NCI-H2171 treated with DMSO at 0.1 percent for 48 hours (cell line): ENCODE measurements at places on chromosomes 2 and 18.

- DNase-seq: no peak
These were observed 91.3 kb downstream of the ANTXR1 start for GRCh38 chr2:69104261-69104660.

- no peak for DNase-seq
These were observed 2.6 kb upstream of the UBE2F start for GRCh38 chr2:237964194-237964577.

GRCh38 chr2:230023313-230023712 lies 45.4 kb downstream of the SLC16A14 start:
- no peak for DNase-seq

- no peak for DNase-seq
These were observed 13.6 kb downstream of the SPEG start for GRCh38 chr2:219448099-219448775.

GRCh38 chr2:59899692-59900091 lies 653.8 kb downstream of the BCL11A start:
- DNase-seq: no peak

DNA sequence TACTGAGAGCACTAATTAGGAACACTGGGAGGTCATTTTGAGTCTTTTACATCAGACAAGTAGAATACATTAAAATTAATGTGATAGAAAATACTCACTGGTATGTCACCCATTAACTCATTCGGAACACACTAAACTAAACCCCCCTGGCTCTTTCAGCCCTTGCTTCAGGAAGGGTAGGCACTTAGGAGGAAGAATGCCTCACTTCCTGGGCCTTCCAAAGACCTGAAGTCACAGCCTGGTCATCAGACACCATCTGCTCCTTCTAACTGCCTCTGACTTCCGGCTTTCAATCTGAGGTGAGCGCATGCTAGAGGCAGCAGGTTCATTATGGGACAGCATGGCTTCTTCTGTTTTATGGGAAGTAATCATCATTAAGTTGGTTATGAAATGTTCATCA lies 451.4 kb downstream of the PID1 start:
- no peak for DNase-seq

DNA sequence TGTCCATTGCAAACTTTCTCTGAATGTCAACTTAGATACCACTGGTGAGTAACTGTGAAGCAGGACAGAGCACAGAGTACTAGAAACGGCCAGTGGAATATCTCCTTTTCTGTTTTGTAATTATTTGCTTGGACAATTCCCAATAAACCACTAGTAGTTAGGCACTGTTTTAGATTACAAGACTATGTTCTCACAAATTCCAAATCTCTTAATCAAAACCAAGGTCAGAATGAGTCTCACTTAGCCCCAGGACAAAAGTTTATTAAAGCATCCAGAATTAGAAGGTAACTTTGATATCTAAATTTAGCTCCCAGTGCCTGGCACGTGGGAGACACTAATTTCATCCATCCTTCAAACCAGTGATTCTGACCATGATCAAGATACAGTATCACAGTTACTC lies 89.0 kb downstream of the ZNF521 start:
- no peak for DNase-seq

- no peak for DNase-seq
These were observed 9.4 kb downstream of the COA5 start for GRCh38 chr2:98598781-98599428.

- DNase-seq: no peak
These were observed 59.5 kb upstream of the LYPD1 start for GRCh38 chr2:132729522-132729921.

DNA sequence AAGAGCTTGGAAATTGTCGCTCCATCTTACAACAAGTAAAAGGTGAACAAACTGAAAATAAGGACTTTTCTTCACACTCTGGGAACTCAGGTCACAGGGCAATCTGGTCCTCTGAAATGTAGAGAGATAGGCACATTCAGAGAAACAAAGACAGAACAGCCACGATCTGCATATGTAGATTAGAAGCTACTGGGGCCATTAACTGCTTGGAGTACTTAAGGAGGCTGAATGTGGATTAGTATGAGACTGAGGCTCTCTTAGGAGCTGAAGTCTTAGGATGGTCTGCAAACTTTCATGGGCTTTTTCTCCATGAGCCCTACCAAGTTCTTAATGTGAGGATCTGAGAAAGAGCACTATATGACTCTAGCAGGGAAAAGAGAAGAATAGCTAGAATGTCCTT lies 265.3 kb upstream of the NXPH2 start:
- no peak for DNase-seq

DNA sequence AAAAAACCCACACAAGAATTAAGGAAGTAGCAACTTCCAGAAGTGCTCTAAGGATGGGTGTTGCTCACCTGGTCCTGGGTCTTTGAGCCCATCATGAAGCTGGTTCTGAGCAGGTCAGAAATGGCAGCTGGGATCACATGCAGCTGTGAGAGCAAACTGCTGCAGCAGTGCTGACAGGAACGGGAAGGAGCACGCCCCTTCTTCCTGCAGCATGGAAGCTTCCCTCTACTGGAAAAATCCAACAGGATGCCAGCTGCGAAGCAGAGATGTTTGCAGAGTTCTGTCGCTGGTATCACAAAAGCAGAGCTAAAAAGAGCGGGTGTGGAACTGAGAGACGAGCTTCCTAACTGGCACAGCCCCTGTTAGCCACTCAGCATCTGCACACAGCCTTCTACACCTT lies 33.7 kb downstream of the EIF4E2 start:
- no peak for DNase-seq

- no peak for DNase-seq
These were observed 403.3 kb downstream of the SUCLG1 start for GRCh38 chr2:84055816-84056215.

GRCh38 chr2:150487537-150488429 lies at the start of gene RND3:
Gene RND3 (minus strand): TSS chr2:150487667. CDS start chr2:150487417, 250 bp downstream.
- DNase-seq: peak; percentile 99

DNA sequence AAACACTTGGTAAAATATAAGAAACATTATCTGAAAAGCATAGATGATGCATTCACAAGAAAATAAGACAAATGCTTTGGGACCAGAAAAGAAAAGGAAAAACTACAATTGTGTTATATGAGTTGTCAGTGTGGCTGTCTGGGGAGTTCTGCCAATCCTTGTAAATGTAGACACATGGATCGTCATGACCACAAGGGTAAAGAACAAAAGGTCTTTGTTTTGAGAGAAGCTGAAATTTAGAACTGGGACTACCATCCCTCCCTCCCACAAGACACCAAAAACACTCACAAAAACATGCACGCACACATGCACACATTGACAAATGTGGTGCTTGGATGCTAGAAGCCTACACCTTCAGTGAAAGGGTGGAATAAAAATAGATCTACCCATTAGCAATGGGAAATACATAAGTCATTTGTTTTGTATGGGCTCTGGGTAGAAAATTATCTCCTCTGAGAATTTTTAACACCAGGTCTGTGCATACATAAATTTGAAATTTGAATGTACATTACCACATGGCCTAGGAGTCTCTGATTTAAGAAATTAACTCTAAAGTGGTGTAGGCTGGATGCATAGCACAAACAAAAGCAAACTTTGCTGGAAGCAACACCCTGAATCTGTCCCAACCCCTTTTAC lies 266.2 kb upstream of the SLC39A10 start:
- no peak for DNase-seq

GRCh38 chr2:222756951-222757650 lies 85.6 kb downstream of the MOGAT1 start:
- no peak for DNase-seq

DNA sequence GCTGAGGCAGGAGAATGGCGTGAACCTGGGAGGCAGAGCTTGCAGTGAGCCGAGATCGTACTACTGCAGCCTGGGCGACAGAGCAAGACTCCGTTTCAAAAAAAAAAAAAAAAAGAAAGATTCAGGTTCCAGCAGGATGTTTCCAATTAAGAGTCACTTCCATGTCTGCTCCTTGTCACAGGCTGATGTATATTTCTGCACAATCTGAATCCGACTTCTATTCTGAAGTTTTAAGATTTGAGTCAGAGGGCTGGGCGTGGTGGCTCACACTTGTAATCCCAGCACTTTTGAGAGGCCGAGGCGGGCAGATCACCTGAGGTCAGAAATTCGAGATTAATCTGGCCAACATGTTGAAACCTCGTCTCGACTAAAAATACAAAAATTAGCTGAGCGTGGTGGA lies 24.7 kb downstream of the SNRPD1 start:
- DNase-seq: no peak

DNA sequence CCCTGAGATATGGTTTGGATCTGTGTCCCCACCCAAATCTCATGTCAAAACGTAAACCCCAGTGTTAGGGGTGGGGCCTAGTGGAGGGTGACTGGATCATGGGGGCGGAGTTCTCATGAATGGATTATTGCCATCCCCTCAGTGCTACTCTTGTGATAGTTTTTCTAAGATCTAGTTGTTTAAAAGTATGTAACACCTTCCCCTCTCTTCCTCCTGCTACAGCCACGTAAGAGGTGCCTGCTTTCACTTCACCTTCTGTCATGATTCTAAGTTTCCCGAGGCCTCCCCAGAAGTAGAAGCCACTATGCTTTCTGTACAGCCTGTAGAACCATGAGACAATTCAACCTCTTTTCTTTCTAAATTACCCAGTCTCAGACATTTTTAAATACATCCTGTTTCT lies 16.9 kb downstream of the PUM2 start:
- DNase-seq: no peak

DNA sequence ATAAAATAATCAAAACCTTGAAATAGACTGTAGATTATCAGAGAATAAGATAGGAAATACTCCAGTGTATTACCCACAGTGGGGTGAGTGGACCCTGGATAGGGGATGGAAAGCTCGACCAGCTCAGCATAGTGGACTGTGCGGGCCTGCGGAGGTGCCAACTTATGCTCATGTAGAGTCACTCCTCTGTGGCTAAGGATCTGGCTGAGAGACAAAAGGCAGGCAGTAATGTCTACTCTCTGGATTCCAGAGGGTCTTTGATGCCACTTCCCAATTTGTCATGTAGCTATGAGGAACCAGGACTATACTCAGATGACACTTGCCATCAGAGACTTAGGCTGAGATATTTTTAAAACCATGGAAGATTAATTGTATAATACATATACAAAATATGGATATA lies 101.9 kb upstream of the MCFD2 start:
- DNase-seq: no peak

- DNase-seq: no peak
These were observed 18.8 kb downstream of the FSIP2 start for GRCh38 chr2:185757356-185757755.

GRCh38 chr2:135638825-135639224 lies 102.8 kb upstream of the UBXN4 start:
- DNase-seq: peak; percentile 38

GRCh38 chr2:10530607-10531239 lies 82.6 kb upstream of the ODC1 start:
- DNase-seq: no peak

DNA sequence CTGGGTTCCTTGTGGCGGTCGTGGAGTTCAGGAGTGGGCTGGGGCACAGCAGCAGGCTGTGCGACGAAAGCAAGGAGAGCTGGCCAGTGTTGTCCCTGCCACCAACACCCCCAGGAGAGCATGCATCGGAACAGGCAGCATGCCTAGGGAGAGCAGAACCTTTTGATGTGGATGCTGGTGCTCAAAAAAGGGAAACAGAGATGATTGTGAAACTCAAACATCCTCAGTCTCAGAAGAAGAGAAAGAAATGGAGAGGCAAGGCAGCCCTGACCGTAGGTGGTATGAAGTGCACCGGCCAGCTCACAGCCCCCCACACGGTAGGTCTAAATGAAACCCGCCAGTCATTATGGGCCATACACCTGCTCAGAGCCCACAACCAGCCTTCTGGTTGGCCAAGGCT lies 253.4 kb downstream of the GBX2 start:
- DNase-seq: no peak

GRCh38 chr18:55654986-55655385 lies 67.0 kb upstream of the TCF4 start:
- DNase-seq: no peak

- DNase-seq: no peak
These were observed 47.7 kb downstream of the MRPS9 start for GRCh38 chr2:105085525-105085924.

GRCh38 chr2:120905298-120905697 lies 169.6 kb downstream of the GLI2 start:
- no peak for DNase-seq

DNA sequence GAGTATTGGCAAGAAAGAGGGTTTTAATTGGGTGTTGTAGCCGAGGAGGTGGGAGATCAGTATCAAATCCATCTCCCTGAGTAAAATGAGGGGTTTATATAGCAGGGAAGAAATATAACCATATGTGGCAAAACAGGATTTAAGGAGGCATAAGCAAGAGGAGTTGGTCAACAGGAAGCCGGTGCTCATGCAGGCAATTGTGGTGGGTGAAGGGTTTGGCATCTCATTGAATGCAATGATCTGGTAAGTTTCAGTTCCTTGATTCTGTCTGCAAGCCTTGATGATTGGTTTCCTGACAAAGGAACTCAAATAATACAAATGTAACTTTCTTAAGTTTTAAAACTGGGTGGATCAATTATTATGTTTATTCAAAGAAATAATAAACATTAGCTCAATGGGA lies 564.4 kb upstream of the LINC00305 start:
- DNase-seq: no peak

- DNase-seq: peak; percentile 66
These were observed 29.2 kb upstream of the ALLC start for GRCh38 chr2:3628800-3629199.

DNA sequence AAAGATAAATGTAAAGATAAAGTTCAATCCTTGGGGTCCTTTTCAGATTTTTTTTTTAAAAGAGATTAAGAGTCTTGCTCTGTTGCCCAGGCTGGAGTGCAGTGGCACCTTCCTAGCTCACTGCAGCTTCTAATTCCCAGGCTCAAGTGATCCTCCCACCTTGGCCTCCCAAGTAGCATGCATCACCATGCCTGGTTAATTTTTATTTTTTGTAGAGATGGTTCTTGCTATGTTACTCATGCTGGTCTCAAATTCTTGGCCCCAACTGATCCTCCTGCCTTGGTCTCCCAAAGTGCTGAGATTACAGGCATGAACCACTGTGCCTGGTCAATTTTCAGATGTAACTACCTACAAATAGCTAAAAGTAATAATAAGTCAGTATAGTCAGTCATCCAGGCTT lies 21.1 kb downstream of the NFE2L2 start:
- DNase-seq: no peak

- no peak for DNase-seq
These were observed 689.0 kb upstream of the FSHR start for GRCh38 chr2:49843314-49843713.

DNA sequence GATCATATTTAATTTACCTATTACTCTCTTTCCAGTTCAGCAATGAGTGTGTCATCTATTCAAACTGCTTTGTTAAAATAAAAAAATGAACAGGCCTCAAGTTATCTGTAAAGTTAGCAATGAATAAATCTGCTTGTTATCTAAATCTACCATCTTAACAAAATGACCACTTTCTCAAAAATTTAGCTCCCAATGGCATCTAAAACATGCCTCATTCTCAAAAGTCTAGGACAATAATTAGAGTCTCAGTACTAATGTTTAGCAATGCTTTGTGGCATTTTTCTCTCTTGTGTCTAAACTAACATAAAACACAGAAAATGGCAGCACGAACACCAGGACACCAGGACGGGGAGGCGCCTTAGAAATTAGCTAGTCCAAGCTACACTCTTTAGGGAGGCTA lies 3.6 kb upstream of the ASAP2 start:
- no peak for DNase-seq
